Stimulated activated CD4-positive, alpha-beta T cell treated with anti-CD3 and anti-CD28 coated beads, Interleukin-1b, Interleukin-23, amount 100 ng/mL, for 1 hour (primary cell): ENCODE measurements at places on chromosomes 2 and 18.

- DNase-seq: no peak
These were observed 308.9 kb upstream of the CCDC68 start for GRCh38 chr18:55268151-55268601.

GRCh38 chr2:133871545-133872209, 303.4 kb upstream of the NCKAP5 start:
- DNase-seq: no peak

- no peak for DNase-seq
These were observed 24.5 kb upstream of the SMAD7 start for GRCh38 chr18:48975120-48975816.

DNA sequence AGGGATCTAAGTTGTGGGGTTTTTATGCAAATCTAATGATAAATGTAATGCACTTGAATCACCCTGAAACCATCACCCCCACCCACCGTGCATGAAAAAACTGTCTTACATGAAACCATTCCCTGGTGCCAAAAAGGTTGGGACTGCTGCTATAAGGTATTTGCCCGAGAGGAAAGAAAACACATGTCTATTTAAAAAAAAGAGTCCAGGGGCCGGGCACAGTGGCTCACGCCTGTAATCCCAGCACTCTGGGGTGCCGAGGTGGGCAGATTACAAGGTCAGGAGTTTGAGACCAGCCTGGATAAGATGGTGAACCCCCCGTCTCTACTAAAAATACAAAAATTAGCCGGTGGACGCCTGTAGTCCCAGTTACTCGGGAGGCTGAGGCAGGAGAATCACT, 1372.8 kb upstream of the CDH2 start:
- no peak for DNase-seq

DNA sequence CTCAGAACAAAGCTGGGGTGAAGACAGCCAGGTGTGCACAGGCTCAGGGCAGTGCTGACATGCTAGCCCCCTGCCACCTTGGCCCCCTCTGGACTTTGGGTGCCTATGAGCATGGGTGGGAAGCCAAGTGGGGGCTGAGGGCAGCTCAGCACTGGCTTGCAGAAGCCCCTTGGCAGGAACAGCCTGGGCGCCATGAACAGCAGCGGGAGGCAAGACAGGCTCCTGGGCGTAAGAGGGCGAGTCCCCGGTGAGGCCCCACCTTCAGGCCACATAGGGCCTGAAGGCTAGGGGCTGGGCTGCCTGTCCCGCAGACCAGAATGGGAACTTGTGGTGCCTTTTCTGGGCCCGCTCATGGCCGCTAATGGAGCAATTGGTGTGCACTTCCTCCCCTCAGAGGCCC, 47.0 kb upstream of the COX7A2L start:
- no peak for DNase-seq

- DNase-seq: no peak
These were observed 59.1 kb downstream of the ACOXL start for GRCh38 chr2:110791435-110791834.
